ENCODE measurements at places on chromosomes 7 and 10.

DNA sequence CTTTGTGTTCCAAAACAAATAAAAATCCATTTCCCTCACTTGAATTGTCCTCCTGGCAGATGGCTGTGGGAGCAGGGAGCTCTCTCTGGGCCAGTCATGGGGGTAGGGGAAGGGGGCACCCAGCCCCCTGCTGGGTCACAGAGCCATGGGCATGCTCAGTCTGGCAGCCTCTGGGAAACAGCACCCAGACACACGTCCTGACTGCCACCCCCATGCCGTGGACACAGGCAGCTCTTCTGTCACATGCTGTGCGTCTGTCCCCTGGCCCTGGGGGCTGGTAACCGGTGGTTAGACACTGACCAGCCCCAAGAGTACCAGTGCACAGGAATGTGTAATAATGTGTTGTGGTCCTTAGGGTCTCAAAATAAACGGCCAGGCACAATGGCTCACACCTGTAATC lies 47.0 kb downstream of the RASGEF1A start:
- no peak for DNase-seq

DNA sequence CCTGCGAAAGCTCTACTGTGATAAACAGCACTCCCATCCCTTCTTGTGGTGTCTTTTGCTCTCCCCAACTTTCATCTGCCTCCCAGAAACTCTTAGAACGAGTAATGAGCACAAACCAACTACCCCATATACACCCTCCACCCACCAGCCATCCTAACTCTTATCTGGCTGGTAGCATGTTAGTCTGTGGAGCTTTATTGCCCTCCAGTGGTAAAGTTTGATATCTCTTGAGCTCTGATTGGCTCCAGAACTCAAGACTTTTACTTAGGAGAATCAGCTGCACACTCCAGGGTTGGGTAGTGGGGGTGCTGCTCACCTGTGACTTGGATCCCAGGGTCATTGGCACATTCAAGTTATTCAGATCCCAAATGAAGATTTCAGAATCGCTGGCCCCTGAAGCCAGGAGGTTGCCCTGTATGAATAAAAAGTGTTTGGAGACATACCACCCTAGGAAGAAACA lies 10.9 kb downstream of the SEC31B start:
- DNase-seq = no peak

DNA sequence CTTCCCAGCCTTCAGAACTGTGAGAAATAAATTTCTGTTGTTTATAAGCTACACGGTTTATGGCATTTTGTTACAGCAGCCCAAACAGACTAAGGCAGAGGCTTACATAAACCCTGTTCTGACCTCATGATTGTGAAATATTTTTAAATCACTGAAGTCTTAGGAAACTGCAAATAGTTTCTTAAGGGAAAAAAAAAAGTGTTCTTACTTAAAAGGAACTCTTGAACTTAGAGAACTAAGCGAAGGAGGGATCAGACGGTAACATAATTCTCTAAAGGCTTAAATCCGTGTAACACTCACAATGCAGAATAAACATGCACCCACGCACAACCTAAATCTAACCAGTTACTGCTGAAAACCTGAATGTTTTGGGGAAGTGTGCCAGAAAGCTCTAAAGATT lies 749.1 kb upstream of the LRRTM3 start:
- DNase-seq = no peak

- DNase-seq = no peak
Observed at GRCh38 chr10:5468262-5469106, 30.9 kb downstream of the CALML5 start.

DNA sequence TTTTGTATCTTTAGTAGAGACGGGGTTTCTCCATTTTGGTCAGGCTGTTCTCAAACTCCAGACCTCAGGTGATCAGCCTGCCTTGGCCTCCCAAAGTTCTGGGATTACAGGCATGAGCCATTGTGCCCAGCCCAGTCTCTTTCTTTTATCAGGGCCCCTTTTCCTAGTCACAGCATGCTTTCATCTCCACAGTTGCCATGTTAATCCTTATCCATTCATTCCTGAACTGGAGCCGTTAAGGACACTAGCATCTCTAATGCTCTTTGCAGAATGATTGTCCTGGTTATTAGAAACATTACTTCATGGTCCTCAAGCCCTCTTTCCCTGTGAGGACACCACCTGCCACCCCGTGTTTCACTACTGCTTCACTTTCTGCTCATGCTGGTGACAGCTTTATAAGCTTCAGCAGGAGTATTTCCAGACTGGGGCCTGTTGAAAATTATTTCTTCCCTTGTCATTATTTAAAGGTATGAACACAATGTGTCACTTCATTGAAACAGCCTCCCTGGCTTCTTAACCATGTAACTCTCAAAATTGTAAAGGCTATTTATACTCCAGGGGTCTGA lies 313.9 kb downstream of the BMPER start:
- DNase-seq = no peak

DNA sequence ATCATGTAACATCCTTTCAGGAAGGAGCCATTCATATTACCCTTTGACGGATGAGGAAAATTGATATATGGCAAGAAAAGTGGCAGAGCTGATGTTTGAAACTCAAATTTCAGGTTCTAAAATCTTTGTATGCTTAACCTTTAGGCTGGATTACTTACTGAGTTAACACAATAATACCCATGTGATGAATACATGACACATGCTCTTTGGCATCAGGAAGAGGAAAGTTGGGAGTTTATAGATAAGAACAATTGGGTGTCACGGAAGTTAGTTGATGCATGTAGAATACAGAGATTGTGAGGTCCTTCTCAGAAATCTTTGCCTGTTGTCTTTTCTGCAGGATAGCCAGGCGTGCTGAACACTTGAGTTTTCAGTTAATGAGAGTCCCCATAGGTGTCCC lies 572.1 kb upstream of the POM121L12 start:
- no peak for DNase-seq

GRCh38 chr10:72337039-72337629 lies 17.6 kb downstream of the DNAJB12 start:
- DNase-seq = no peak

GRCh38 chr10:6164271-6165095 lies 38.2 kb upstream of the PFKFB3 start:
- DNase-seq = no peak

GRCh38 chr7:22447762-22448161 lies 52.2 kb downstream of the STEAP1B start:
- DNase-seq = no peak

GRCh38 chr10:101014230-101014884 lies 14.7 kb downstream of the LZTS2 start:
- peak; percentile 55 for DNase-seq

DNA sequence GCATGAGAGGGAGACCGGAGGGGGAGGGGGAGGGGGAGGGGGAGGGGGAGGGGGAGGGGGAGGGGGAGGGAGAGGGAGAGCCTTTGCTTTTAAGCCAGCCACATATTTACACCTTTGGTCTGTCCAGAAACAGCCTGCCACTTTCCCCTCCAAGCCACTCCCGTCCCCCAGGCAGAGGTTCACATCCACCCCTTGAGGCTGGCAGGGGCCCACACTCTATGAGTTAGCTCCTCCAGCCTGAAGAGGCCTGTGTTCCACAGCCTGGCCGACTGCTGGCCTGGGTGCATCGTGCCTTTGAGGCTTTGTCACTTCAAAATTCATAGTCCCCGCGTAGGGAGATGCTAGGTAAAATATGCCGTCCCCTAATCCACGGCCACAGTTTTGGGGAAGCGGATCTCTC lies 16.5 kb downstream of the ADAMTS14 start:
- no peak for DNase-seq

- no peak for DNase-seq
Observed at GRCh38 chr10:84302223-84302622, 26.2 kb upstream of the CCSER2 start.

DNA sequence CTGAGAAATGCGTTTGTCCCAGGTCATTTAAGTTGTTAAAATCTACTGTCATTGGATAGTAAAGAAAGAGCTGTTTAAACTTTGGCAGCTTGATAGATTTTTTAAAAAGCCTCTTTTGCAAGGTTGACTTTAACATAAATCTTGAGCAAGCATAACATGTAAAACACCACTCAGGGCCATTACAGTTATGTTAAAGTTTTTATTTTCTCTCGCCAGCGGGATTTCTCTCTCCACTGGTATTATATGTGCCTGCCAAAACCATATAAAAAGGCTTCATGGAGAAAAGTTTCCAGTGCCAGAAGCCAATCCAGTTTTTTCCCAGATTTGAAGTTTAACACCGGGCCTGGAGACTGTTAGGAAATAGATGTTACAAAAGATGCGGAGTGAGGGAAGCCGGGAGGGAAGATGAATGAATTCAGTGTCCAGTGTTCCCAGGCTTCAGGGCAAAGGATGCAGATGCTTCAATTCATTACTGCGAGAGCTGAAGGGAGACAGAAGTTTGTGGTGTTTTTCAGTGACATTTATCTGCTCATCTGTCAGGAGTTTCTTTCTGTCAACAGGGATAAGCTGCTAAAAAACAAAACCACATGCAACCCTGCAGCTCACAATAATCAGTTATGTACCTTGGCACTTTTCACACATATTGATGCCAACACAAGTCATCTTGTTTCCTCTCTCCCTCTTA lies 155.5 kb downstream of the SPAG6 start:
- DNase-seq = no peak

DNA sequence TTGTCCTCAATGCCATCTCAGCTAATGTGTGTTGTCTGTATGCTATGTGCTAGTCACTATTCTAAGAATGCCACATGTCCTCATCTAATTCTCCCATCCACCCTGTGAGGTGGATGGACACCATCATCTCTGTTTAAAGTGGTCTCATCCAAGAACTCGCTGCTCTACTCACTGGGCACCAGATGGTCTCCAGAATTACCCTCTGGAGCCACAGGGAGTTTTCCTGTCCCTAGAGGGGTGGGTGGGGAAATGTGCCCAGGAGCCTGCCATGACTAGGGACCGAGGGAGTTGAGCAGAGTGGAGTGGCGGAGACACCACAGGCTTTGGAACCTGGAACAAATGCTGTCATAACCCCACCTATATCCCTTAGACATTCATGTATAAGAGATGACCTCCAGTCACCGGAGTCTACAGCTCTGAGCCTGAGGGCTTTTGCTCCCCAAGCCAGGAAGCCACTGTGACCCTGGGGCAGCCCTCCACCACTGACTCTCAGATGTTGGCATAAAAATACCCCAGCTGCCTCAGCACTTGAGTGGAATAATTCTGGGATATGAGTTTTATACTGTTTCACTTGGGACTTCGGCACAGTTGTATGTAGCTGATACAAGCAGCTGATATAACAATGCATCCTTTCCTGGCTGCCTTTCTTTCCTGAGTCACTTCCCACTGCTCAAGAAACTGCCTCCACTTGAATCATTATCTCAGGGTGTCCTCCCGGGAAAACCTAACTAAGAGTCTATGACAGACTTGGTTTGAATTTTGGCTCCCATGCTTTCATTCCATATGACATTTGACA lies 61.5 kb upstream of the RAPGEF5 start:
- no peak for DNase-seq

DNA sequence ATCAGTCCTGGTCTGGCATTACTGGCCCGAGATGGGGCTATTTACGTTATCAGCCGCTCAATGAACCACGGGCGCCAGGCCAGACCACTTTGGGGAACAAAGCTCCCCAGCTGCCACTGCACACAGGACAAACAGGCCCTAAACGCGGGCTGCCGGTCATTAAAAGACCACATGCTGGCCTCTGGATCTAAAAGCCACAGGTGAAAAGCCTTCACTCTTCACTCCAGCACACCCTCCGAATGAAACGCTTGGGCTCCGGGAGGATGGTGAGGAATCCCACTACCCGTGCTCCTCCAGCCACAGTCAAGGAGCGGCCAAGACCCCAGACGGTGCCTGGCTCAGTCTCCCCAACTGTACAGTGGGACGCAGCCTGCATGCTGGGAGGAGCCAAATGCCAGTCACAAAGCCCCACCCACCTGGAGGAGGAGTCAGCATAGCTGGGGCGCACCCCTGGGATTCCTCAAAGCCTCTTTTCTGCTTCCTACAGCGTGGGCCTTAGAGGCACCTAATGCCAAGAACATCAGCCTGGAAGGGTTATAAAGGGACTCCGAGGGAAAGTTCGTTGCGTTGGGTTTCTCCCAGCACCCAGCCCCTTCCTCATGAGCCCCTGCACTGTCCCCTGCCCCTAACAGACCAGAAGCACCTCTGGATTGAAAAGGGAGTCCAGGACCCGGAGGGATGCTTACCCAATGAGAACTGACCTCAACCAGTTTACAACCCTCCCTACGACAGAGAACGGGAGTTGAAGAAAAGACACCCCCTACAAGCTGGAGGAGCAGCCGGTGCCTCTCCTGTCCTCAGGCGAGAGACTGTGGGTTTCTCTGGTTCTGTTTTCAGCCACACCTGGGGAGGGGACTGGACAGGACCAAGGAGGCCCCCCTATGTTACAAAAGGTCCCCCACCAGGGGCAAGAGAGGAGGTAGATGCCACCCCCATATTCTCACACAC lies 4.7 kb downstream of the PDGFA start:
- no peak for DNase-seq

- DNase-seq = no peak
Observed at GRCh38 chr10:86385806-86386205, 19.2 kb upstream of the GRID1 start.

DNA sequence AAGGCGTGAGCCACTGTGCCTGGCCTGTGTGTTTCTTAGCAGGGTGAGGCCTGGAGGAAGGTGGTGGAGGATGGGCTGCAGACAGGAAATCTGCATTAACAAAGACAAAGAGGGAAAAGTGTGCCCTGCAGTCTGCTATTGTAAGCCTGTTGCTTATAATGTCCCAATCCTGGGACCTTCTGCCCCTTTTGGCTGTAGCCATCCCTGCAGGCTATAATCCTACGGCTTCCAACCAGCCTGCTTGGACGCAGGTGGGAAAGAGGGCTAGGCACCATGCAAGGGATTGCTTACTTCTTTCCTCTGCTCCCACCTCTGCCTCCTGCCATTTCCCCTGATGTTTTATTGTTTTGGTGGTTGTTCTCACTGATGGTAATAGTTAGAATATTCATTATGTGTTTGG lies 434.3 kb downstream of the PLXNA4 start:
- DNase-seq = no peak

- no peak for DNase-seq
Observed at GRCh38 chr10:77111611-77112550, 525.7 kb downstream of the KCNMA1 start.

GRCh38 chr10:72612203-72612826 lies 13.6 kb downstream of the MICU1 start:
- DNase-seq = no peak

Measured in stimulated activated CD8-positive, alpha-beta memory T cell treated with anti-CD3 and anti-CD28 coated beads, Interleukin-7, amount 100 ng/mL, for 1 hour (primary cell).